ENCODE measurements at places on chromosomes 13 and 19.

GRCh38 chr19:17370026-17370587 lies 7.0 kb downstream of the PLVAP start:
- DNase-seq, result no peak

- no peak for DNase-seq
Observed at GRCh38 chr13:23391752-23392151, 41.8 kb downstream of the SACS start.

DNA sequence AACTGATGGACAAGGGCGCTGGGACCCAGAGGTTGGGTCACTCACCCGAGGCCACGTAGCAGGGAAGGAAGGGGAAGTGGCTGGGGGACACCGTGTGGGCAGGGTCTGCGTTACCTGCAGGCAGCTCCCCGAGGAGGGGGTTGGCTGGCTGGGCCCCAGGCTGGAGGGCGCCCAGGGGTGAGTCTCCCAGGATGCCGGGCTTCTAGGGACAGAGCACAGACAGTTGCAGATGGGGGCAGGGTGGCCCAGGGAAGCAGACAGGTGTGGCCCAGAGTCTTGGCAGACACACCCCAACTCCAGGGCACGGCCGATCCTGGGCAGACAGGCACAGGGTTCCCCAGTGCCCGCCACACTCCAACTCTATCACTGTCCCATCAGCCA lies 5.6 kb upstream of the FDX2 start:
- DNase-seq, result no peak

- DNase-seq, result no peak
Observed at GRCh38 chr19:45821103-45821521, 6.0 kb upstream of the RSPH6A start.

- no peak for DNase-seq
Observed at GRCh38 chr13:19984430-19985218, 26.1 kb downstream of the ZMYM2 start.

DNA sequence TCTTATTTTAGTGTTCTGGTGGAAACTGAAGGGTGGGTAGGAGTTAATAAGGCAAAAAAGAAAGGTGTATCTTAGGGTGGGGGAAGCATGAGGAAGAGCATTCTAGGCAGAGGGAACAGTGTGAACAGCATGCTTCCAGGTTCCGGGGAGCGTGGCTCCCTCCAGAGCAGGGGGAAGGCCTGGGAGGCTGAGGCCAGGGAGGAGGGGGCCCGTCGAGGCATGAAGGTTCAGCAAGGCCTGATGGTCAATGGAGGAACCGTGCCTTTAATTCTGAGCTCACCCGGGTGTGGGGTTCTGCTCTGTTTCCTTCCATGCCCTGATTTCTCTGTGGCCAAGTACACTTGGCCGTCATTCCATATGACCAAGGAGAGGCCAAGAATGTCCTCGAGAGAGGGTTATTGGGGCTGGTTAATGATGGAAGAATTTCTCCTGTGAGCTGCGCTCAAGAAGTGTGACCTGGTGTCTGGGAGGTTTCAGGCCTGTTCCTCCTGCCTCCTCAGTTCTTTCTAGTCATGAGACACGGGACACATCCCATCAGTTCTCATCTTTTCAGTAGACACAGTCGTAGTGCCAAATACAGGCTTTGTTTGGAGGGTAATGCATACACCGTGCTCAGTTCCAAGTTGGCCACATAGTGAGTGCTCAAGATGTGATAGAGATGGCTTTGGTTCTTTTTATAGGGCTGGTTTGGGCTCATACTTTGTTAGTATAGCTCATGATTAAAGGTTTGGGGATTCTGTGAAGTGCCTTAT lies 73.6 kb downstream of the SIPA1L3 start:
- DNase-seq, result no peak

DNA sequence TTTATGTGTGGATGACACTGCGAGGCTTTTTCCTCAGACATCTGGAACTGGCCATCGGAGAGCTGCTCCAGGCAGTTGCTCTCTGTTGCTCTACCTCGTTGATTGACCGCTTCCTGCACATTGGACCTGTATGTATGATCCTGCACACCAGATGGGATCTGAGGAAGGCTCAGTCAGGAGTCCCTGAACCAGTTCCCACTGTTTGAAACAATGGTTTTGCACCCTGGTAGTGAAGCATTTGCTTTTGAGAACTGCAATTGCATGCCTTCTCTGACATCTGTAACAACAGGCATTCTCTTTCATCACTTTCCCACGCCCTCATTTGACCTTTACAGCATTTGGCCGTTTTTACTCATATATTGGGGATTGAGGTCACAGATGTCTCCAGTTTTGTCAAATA lies 61.1 kb upstream of the NPAS1 start:
- peak; percentile 87 for DNase-seq

- no peak for DNase-seq
Observed at GRCh38 chr19:54162241-54162805, 2.8 kb upstream of the LENG1 start.

GRCh38 chr19:12093777-12094176 lies 29.2 kb downstream of the ZNF844 start:
- no peak for DNase-seq

DNA sequence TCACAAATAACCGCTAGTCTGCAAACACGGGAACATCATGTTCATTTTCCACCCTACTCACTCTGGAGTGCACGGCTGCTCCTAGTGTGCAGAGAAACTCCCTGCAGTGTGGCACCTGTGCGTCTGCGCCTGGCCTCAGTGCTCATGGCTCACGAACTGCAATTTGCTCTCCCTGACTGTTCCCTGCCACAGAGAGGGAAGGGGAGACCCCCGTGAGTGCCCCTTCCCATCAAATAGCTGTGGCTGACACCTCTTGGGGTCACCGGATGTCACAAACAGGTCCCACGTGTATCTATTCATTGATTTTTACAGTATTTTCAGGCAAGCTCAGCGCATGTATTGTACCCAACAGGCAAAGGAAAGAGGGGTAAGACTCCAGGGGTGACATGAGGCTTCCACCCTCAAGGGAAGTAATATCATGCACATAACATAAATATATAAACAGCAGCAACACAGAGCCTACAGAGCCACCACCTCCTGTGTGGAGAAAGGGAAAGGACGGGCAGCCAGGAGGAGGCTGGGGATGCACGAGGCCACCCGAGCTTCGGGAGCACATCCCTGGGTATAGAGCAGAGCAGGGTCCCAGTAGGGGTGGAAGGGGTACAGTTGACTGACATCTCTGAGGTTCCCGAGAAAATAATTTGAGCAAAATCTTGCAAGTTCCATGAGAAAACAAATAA lies 140.3 kb upstream of the SOX1 start:
- DNase-seq, result no peak
